Activated B cell treated with CpG ODN at 0.5 μM for 24 hours (primary cell): ENCODE measurements at places on chromosomes 16 and 17.

GRCh38 chr17:81456798-81457197, 55.8 kb downstream of the ACTG1 start:
- DNase-seq = no peak

DNA sequence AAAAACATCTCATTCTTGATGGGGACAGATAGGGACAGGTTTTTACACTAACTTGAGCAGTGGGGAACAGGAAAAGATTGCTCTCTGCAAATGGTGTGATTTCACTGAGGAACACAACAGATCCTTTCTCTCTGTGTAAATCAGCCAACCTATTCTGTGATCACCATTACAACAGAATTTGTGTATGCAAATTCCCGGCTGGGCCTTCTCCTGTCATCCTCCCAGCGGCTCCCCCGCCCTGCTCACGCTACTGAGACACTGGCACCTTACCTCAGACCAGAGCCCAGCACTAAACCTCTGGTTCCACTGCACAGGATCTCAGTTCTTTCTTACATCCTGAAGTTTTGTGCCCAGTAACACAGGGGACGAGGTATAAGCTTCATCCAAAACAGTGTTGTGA, 97.0 kb upstream of the FA2H start:
- DNase-seq = no peak

DNA sequence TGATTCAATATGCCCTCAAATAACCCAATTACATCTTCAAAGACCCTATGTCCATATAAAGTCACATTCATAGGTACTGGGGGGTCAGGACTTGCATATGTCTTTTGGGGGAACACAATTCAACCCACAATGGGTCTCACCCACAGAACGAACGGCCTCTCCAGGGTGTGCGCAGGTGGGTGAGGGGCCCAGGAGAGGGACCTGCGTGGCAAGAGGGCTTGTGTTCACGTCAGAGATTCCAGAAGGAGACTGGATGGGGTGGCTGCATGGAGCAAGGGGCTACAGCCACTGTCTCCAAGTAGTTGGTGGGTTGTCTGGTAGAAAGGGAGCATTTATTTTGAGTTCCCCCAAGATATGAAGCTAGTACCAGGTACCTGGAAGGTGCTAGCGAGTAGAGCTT, 212.2 kb downstream of the SEC14L1 start:
- no peak for DNase-seq

- peak; percentile 36 for DNase-seq
These were observed 71.5 kb downstream of the SEC14L1 start for GRCh38 chr17:77212081-77212832.

DNA sequence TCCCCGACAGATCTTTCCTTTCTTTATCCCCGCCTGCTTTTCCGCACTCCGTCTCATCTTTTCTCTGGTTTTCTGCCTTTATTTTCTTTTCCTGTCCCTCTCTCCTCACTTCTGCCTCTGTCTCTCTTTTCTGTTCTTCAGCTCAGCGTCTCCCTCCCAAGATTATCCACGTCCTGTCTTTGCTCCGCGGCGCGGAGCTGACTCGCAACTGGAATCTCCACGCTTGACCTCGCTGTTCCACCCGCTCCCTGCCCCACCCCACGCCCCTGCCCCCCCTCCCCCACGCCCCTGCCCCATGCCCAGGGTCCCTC, 4.9 kb upstream of the LHX1 start:
- no peak for DNase-seq

- peak; percentile 41 for DNase-seq
These were observed 8.5 kb upstream of the ICAM2 start for GRCh38 chr17:64028874-64029464.

GRCh38 chr17:50551884-50552283, 4.9 kb downstream of the SPATA20 start:
- no peak for DNase-seq

- no peak for DNase-seq
These were observed 33.0 kb downstream of the ANKFN1 start for GRCh38 chr17:56186222-56186786.

GRCh38 chr16:69937465-69937951, 13.6 kb upstream of the CLEC18A start:
- DNase-seq = no peak

DNA sequence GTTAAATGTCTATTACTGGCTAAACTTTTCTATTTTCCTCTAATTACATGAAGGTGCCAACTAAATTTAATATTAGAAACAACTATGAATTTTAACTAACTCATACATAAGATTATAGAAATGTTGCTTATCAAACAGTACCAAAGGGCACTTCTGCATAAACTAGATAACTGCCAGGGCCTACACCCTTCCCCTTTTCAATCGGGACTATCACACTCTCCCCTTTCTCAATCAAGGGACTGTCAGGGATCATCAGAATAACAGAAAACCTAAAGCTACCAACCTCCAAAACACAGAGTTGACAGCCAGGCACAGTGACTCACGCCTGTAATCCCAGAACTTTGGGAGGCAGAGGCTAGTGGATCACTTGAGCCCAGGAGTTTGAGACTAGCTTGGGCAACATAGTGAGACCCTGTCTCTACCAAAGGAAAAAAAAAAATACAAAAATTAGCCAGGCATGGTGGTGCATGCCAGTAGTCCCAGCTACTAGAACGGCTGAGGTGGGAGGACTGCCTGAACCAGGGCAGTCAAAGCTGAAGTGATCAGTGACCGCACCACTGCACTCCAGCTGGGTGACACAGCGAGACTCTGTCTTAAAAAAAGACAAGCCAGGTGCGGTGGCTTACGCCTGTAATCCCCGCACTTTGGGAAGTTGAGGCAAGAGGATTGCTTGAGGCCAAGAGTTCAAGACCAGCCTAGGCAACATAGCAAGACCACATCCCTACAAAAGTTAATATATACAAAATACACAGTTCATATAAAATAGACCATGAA, 3.2 kb upstream of the PHLPP2 start:
- no peak for DNase-seq

- DNase-seq = peak; percentile 61
These were observed 879 bp downstream of the SOCS1 start for GRCh38 chr16:11254913-11255736.

GRCh38 chr17:49076573-49077384, 55.8 kb upstream of the B4GALNT2 start:
- DNase-seq = no peak

- peak; percentile 26 for DNase-seq
These were observed 1.5 kb upstream of the MAF start for GRCh38 chr16:79601931-79602627.

DNA sequence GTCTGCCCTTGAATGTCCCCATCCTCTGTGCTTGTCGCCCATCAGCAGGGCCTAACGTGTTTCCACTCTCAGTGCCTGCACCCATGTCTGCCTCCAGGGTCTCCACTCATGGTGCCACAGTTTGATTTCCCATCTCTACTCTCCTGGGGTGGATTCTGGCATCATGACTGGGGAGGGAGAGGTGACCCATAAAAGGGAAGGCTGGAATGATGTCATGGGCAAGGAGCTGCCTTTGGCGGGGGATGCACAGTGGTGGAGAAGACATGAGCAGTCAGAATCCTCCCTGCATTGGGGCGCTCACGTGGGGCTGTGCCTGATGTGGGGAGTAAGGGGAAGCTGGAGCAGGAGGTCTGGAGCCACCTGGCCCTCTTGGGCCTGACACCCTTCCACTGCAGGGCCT, 100.9 kb downstream of the USP22 start:
- no peak for DNase-seq

- DNase-seq = no peak
These were observed 47.9 kb downstream of the WDR59 start for GRCh38 chr16:74936902-74937560.
